ENCODE measurements at places on chromosomes 7 and 10.

DNA sequence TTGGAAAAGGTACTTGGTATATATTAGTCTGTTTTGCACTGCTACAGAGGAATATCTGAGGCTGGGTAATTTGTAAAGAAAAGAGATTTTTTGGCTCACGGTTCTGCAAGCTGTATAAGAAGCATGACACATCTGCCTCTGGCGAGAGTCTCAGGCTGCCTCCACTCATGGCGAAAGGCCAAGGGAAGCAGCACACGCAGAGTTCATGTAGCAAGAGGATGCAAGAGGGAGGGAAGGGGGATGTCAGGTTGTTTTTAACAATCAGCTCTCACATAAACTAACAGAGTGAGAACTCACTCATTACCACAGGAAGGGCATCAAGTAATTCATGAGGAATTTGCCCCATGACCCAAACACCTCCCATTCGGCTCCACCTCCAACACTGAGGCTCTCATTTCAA lies 484.8 kb upstream of the DPP6 start:
- DNase-seq: no peak

GRCh38 chr10:78332012-78332411 lies 298.3 kb downstream of the RPS24 start:
- no peak for DNase-seq

GRCh38 chr7:86733783-86734182 lies 90.1 kb downstream of the GRM3 start:
- DNase-seq: no peak

- no peak for DNase-seq
Observed at GRCh38 chr7:158657189-158657746, 47.3 kb downstream of the NCAPG2 start.

DNA sequence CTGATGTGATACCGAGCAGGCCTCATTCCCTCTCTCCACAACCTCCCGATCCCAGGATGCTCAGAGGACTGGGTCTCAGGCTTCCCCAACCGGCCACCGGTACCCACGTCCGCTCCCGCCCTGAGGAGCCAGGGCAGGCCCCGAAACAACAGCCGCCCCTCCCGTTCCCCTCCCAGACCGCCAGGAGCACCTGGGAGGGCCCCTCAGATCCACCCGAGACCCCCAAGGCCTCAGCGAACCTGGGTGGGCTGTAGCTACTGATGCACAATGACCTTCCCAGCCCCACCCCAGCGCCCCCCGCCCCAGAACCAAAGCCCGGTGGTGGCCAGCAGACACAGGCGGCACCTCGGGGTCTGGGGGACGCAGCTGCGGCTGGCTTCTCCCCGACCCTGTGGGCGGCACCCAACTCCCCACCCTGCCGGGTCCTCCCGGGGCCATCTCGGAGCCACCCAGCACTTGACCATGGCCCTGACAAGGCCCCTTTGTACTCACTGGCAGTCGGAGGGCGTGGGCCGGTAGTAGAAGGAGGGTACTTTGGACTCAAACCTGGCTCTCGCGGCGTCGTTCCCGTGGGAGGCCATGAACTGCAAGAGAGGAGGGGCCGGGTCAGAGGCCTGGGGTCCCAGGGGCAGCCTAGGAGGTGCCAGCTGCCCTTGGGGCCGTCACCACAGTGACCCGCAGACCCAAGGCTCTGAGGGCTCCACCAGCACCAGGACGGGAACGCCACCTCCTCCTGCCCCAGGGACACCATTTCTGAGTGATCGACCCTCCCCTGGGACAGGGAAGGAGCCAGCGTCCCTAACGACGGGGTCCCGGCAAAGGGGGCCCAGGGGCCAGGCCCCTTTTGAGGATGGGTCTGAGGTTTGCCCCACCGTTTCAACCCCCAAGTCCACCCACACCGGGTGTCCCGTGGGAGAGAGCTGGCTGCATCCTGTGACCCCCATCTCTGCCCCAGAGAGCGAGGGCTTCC lies 28.1 kb downstream of the ADAP1 start:
- DNase-seq: no peak

Measured in cardiac fibroblast (primary cell).